Activated CD8-positive, alpha-beta T cell treated with anti-CD3 and anti-CD28 coated beads for 36 hours (primary cell): ENCODE measurements at places on chromosomes 5 and 9.

- H3K27me3 ChIP-seq: no peaks in the 10 kb centered on the region
- no peak overlapping the region for H3K4me3 ChIP-seq
- H3K4me1 ChIP-seq: no peaks in the 10 kb centered on the region
- no peak for DNase-seq
- H3K36me3 ChIP-seq: peaks cover 1% of the 10 kb centered on the region
Measured at GRCh38 chr9:83355024-83355444, 183.2 kb downstream of the FRMD3 start.

GRCh38 chr5:89983216-89983615 is 426.3 kb downstream of the CETN3 start:
- no peaks in the 10 kb centered on the region for H3K27me3 ChIP-seq
- no peaks in the 10 kb centered on the region for H3K36me3 ChIP-seq
- H3K4me1 ChIP-seq: no peaks in the 10 kb centered on the region
- DNase-seq: no peak

GRCh38 chr9:19375538-19375937 is 4.5 kb downstream of the RPS6 start:
- H3K4me1 ChIP-seq: peaks cover 27% of the 10 kb centered on the region
- H3K4me3 ChIP-seq: no peak overlapping the region
- DNase-seq: no peak
- H3K27ac ChIP-seq: peak overlapping the region; percentile 52
- H3K27me3 ChIP-seq: no peaks in the 10 kb centered on the region

GRCh38 chr9:112127281-112127680 is 47.8 kb downstream of the SUSD1 start:
- peaks cover 7% of the 10 kb centered on the region for H3K36me3 ChIP-seq
- H3K4me3 ChIP-seq: no peak overlapping the region
- no peak for DNase-seq
- no peaks in the 10 kb centered on the region for H3K4me1 ChIP-seq
- H3K27me3 ChIP-seq: no peaks in the 10 kb centered on the region

DNA sequence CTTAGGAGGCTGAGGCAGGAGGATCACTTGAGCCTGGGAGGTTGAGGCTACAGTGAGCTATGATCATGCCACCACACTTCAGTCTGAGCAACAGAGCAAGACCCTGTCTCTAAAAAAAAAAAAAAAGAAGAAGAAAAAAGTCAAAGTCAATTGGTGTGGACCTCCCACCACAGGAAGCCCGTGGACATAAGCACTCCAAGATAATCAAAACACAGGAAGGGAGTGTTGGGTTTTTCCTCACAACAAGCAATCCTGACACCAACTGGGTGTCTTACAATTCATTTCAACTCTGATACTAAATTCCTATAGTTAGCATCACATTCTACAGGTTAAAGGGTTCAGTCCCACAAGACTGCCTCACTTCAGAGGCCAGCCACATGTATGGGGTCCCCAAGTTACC is 70.7 kb downstream of the PDE6A start:
- H3K36me3 ChIP-seq: no peaks in the 10 kb centered on the region
- H3K4me1 ChIP-seq: no peaks in the 10 kb centered on the region
- no peak for DNase-seq
- H3K27ac ChIP-seq: no peak overlapping the region
- H3K4me3 ChIP-seq: no peak overlapping the region

DNA sequence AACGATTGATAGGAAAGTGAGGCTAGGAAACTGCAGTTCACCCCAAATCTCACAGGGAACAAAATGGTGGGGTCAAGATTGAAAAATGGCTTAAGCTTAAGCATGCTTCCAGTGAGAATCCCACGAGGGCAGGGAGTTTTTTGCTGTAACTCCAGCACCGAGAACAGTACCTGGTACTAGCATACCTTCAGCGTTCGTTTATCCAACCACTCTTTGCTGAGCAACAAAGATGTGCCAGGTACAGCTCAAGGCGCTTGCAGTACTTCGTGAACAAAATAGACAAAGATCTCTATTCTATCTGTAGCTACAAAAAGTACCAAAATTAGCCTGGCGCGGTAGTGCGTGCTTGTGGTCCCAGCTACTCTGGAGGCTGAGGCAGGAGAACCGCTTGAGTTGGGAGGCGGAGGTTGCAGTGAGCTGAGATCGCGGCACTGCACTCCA is 778 bp upstream of the PPP6C start:
- DNase-seq: peak; percentile 51
- no peaks in the 10 kb centered on the region for H3K27me3 ChIP-seq
- H3K4me3 ChIP-seq: peak overlapping the region; percentile 98
- peaks cover 6% of the 10 kb centered on the region for H3K36me3 ChIP-seq
- peak overlapping the region; percentile 98 for H3K27ac ChIP-seq

GRCh38 chr9:3441197-3441816 is 84.5 kb downstream of the RFX3 start:
- H3K4me1 ChIP-seq: peaks cover 2% of the 10 kb centered on the region
- H3K36me3 ChIP-seq: peaks cover 13% of the 10 kb centered on the region
- H3K27me3 ChIP-seq: no peaks in the 10 kb centered on the region
- DNase-seq: peak; percentile 73

DNA sequence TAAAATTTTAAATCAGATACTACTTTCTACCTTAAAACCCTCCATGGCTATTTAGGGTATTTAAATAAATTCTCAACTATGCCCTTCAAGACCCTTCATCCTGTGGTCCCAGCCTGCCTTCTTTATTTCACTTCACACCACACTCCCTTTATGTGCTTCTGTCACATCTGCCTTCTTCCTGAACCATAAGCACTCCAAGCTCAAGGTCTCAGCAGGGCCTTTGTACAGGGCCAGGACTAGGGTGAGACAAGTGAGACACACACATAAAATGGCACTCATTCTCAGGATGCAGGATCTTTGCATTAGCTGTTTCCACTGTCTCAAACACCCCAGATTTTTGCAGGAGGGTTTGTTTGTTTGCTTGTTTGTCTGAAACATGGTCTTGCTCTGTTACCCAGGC is 7.6 kb downstream of the ITK start:
- DNase-seq: no peak
- H3K27me3 ChIP-seq: no peaks in the 10 kb centered on the region
- peaks cover 91% of the 10 kb centered on the region for H3K36me3 ChIP-seq
- peaks cover 49% of the 10 kb centered on the region for H3K4me1 ChIP-seq
- peak overlapping the region; percentile 94 for H3K27ac ChIP-seq

DNA sequence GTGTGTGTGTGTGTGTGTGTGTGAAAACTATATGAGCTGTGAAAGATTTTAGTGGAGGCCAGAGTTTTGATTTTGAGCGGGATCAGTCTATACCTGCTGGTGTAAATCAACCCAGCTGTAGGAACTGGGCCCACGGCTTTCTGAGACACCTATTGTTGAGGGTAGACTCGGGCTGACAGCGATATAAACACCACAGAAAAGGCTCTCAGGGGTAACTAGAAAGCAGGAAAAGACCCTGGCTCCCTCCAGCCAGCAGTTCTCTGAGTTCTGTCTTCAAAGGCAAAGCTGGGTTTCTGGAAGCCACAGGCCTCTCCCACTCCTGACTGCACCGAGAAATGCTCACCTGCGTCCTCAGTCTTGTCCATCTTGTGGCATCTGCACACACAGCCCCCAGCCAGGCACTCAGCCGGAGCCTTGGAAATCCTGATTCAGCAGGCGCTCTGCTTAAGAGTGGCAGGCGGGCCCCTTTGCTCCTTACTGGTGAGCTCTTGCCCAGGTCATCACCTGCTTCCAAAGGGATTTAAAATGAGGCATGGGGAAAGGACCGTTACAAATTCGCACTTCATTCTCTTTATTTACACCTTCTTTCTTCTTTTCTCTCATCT is 223.3 kb downstream of the NDUFS4 start:
- no peaks in the 10 kb centered on the region for H3K36me3 ChIP-seq
- DNase-seq: no peak
- no peak overlapping the region for H3K4me3 ChIP-seq
- H3K27ac ChIP-seq: no peak overlapping the region

- no peaks in the 10 kb centered on the region for H3K36me3 ChIP-seq
- H3K27ac ChIP-seq: no peak overlapping the region
- H3K4me1 ChIP-seq: no peaks in the 10 kb centered on the region
- DNase-seq: no peak
Measured at GRCh38 chr5:106020894-106021293, 1649.8 kb downstream of the EFNA5 start.

GRCh38 chr5:174155706-174156105 is 110.2 kb downstream of the NSG2 start:
- no peak for DNase-seq
- no peaks in the 10 kb centered on the region for H3K36me3 ChIP-seq
- no peak overlapping the region for H3K27ac ChIP-seq

GRCh38 chr5:95909738-95910137 is 51.9 kb downstream of the ELL2 start:
- no peak overlapping the region for H3K4me3 ChIP-seq
- DNase-seq: no peak
- no peak overlapping the region for H3K27ac ChIP-seq
- H3K4me1 ChIP-seq: peaks cover 14% of the 10 kb centered on the region
- H3K27me3 ChIP-seq: no peaks in the 10 kb centered on the region
